Psoas muscle (tissue), 8 donors: ENCODE measurements at places on chromosomes 3 and 15. TPM values are rescaled to one million over a fixed set of nuclear protein-coding genes. Genes with fewer than 3 reads are reported as not detected.

XPC gene
- 19.5 TPM for total RNA-seq

- no peaks in the 10 kb centered on the region for H3K27me3 ChIP-seq
- DNase-seq: no peak
- no peaks in the 10 kb centered on the region for H3K36me3 ChIP-seq
- peaks cover 17% of the 10 kb centered on the region for H3K4me1 ChIP-seq
- H3K4me3 ChIP-seq: peak within 1 kb of the TSS; percentile 80
Observed at GRCh38 chr15:74725225-74725774, at the start of gene CYP1A1. TSS of gene CYP1A1 (minus strand) at chr15:74725528. CDS start at chr15:74723097, 2,431 bp downstream.

DNA sequence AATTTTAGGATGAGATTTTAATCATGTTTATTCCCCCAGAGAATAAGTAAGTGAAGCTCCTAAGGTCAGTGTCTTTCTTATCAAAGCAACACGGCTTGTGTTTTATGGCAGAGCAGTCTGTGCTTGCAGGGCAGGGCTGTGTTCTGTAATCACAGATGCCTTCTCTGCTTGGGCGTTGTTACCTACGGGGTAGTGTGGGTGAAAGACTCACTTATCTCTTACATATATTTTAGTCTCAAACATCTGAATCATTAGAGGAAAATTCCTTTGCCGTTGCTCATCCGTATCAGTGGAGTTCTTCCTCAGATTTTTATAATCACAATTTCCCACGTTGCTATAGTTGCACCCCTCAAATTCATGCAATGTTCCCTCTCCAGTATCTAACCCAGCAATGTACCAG lies 271.7 kb upstream of the MEIS2 start:
- H3K36me3 ChIP-seq: no peaks in the 10 kb centered on the region
- no peaks in the 10 kb centered on the region for H3K27me3 ChIP-seq
- H3K27ac ChIP-seq: no peak overlapping the region
- no peaks in the 10 kb centered on the region for H3K4me1 ChIP-seq
- DNase-seq: no peak
- H3K4me3 ChIP-seq: no peak overlapping the region

MYO5C gene
- total RNA-seq: 3.0 TPM

PLSCR5 gene
- not detected for total RNA-seq

SPATA12 gene
- total RNA-seq: not detected

DNA sequence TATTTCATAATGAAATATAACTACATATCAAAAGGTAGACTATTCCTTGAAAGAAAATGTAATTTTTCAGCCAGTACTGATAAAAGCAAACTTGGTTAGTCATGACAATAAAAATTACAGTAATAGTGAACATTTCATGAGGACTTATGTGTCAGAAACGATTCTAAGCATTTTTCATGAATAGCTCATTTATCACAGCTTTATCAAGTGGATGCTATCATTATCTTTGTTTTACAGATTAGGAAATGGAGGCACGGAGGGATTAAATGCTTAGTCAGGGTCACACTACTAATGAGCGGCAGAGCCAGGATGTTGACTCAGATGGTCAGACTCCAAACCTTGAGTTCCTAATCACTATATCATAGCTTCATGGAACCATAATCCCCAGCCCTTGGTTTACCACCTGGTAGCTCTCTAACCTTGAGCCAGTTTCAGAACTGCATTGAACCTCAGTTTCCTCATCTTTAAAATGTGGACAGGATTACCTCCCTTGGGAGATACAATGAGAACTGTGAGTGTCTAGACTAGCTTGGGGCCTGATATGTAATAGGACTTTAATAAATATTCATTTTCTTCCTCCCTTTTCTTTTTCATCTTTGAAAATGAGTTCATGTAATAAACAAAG lies 85.4 kb downstream of the TNIK start:
- H3K4me3 ChIP-seq: no peak overlapping the region
- no peak for DNase-seq
- peaks cover 52% of the 10 kb centered on the region for H3K4me1 ChIP-seq
- H3K36me3 ChIP-seq: no peaks in the 10 kb centered on the region
- no peak overlapping the region for H3K27ac ChIP-seq

DNA sequence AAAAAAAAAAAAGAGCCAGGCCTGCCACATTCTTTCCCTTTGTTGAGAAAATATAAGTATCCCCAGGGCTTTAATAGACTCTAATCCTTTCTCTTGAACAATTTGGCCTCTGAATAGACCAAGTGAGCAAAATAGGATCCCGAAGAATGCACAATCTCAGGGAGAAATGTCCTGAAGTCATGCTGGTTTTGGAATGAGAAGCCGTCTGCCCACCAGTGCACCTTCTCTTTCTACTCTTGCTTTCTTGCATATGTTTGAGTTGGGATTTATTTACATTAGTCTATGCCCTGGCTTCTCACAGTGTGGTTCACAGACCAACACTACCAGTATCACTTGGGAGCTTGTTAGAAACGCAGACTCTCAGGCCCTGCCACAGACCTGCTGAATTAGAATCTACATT lies 153.0 kb downstream of the ZNF621 start:
- no peaks in the 10 kb centered on the region for H3K27me3 ChIP-seq
- H3K36me3 ChIP-seq: no peaks in the 10 kb centered on the region
- DNase-seq: no peak
- no peaks in the 10 kb centered on the region for H3K4me1 ChIP-seq

LEKR1 gene
- 0.30 TPM for total RNA-seq

DNA sequence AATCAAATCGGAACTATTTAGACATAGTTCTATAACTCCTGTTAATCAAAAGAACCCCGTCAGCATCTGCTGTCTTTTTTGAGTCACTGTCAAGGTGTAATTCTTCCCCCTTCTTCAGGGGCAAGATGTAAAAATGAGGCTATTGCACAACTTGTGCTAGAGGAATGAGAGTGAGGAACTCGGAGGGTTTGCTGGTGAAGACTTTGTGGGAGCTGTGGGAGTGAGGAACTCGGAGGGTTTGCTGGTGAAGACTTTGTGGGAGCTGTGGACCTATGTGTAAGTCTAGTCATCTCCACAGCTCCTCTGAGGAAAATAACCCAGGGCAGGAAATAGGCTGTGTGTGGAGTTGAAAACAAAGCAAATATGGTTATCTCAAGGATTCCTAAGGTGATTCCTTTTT lies 2.5 kb upstream of the CERS3 start:
- H3K36me3 ChIP-seq: no peaks in the 10 kb centered on the region
- H3K4me3 ChIP-seq: no peak overlapping the region
- H3K4me1 ChIP-seq: peaks cover 5% of the 10 kb centered on the region
- no peak for DNase-seq
- no peak overlapping the region for H3K27ac ChIP-seq

AGBL1 gene
- 6.6 TPM for total RNA-seq

MON1A gene
- 13.7 TPM for total RNA-seq

DNA sequence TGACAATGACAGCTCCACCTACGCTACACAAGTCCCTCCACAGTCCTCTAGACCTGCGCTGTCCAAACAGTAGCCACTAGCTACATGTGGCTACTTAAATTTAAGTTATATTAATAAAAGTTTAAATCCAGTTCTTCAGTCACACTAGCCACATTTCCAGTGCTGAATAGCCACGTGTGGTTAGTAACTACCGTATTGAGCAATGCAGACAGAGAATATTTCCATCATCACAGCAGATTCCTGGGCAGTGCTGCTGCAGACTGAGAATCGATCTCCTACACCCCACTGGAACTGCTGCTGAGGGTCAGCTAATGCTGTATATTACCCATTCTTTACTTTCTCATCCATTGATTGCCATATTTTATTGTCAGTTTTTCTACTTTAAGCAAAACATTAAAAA lies 40.9 kb downstream of the HDC start:
- H3K36me3 ChIP-seq: no peaks in the 10 kb centered on the region
- H3K4me3 ChIP-seq: no peak overlapping the region
- no peaks in the 10 kb centered on the region for H3K27me3 ChIP-seq
- no peaks in the 10 kb centered on the region for H3K4me1 ChIP-seq
- no peak overlapping the region for H3K27ac ChIP-seq

DNA sequence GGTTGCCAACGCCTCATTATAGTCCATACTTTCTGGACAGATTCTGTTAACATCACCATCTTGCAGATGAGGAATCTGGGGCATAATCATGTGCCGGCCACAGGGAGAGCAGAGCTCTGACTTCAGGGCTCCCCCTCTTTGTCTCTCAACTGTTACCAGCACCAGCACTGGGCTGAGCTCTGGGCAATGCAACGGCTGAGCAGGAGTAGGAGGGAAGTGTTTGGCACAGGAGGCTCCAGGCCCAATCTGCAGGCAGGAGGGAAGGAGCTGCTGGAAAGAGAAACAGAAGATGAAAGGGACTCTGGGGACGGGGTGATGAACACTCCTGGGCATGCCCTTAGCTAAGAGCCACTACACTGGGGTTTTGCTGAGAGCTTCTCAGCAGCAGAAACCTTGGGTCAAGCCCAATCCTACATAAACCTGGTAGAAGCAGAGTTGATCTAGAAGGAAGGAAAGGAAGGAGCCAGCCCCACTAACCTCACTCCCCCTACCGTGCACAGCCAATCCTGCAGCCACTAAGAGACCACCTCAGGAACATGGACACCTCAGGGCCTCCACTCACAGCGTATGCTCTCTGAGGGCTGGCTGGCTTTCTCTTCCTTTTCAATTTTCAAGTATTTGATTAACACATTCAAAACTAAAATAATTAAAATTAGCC lies 73.1 kb upstream of the SPATA12 start:
- H3K27me3 ChIP-seq: no peaks in the 10 kb centered on the region
- H3K36me3 ChIP-seq: no peaks in the 10 kb centered on the region
- no peak overlapping the region for H3K4me3 ChIP-seq
- no peaks in the 10 kb centered on the region for H3K4me1 ChIP-seq

DNA sequence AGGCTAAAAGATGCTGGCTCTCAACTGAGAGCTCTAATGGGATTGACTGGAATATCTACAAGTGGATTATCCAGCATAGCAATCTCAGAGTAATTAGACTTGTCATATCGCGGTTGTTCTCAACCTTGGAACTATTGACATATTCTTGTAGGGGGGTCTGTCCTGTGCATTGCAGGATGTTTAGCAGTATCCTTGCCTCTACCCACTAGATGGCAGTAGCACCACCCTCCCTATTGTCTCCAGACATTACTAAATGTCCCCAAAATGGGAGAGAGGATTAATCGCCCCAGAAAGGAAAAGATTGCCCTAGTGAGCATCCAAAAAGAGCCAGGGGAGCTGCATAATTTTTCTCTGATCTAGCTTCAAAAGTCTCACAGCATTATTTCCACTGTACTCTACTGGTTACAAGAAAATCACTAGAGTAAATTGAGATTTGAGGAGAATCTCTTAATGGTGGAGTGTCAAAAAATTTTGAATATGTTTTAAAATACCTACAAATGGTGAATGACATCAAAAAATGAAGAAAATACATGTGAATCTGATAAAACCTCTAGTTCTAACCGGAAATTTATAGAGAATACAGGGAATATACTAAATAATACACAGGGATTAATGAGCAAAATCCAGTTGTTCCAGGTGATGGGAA lies 388.2 kb upstream of the AGTR1 start:
- H3K4me1 ChIP-seq: no peaks in the 10 kb centered on the region
- no peaks in the 10 kb centered on the region for H3K27me3 ChIP-seq
- no peaks in the 10 kb centered on the region for H3K36me3 ChIP-seq

DNA sequence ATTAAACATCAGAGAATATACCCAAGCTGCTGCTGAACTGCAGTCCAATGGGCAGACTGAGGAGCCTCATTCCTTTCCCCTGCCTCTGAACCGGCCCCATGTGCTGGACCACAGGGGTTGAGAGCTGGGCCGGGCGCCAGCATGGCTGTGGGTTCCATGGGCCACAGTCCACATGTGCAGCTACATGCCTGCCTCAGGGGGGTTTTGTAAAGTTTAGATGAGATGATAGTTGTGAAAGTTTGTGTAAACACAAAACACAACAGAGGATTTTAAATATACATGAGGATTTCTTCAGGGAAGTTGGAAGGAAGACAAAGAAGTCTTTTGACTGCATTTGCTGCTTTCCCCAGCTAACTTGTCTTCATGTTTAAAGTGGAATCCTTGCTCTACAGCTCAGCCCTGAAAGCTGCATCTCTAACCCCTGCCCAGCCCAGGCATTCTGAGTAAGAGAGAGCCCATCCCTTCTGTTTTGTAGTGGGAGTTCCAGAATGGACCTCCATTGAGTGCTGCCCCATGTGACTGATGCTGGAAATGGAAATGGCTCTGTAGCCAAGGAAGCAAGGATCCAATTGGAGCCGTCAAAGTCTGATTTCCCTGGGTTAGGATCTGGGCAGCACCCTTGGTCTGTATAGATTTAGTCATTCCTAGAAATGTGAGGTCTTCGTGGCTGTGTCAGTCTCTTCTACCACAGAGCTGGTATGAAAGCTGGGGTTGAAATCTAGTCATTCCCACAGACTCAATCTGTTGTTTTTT lies 17.5 kb downstream of the SLC12A8 start:
- no peaks in the 10 kb centered on the region for H3K36me3 ChIP-seq
- H3K4me3 ChIP-seq: no peak overlapping the region
- H3K4me1 ChIP-seq: no peaks in the 10 kb centered on the region
- no peak overlapping the region for H3K27ac ChIP-seq

DNA sequence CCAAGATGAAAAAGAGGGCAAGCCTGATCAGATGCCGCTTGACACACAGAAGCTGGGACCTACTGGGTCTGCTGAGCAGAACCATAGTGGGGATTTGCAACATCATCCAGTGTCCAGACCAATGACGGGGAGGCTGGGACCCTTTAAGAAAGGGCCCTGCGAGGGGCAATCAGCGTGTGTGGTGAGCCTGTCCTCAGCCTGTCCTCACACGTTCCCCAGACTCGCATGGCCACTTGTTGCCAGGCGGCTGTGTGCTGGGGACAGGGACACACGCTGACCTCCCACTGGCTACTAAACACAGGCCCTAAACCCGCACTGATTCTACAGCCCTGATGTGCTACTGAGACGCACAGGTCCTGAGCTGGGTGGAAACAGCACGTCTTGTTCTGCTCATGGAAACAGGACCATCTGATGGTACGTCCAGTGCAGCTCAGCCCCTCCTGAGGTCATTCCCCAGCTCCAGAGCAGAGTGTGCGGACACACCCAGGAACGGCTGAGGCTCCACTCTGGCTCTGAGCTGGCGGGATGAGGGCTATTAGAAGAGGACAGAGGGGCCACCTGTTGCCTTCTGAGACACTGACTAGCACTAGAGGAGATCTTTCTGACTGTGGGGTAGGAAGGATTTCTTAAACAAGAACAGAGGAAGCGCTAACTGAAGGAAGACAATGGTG lies 24.4 kb downstream of the PCSK6 start:
- DNase-seq: no peak
- H3K4me1 ChIP-seq: peaks cover 9% of the 10 kb centered on the region
- H3K27ac ChIP-seq: no peak overlapping the region
- H3K36me3 ChIP-seq: no peaks in the 10 kb centered on the region

RFX7 gene
- 16.6 TPM for total RNA-seq

CALML4 gene
- total RNA-seq: 1.1 TPM
